ENCODE measurements at places on chromosomes 1 and 21. TPM values are rescaled to one million over a fixed set of nuclear protein-coding genes. Genes with fewer than 3 reads are reported as not detected.

DNA sequence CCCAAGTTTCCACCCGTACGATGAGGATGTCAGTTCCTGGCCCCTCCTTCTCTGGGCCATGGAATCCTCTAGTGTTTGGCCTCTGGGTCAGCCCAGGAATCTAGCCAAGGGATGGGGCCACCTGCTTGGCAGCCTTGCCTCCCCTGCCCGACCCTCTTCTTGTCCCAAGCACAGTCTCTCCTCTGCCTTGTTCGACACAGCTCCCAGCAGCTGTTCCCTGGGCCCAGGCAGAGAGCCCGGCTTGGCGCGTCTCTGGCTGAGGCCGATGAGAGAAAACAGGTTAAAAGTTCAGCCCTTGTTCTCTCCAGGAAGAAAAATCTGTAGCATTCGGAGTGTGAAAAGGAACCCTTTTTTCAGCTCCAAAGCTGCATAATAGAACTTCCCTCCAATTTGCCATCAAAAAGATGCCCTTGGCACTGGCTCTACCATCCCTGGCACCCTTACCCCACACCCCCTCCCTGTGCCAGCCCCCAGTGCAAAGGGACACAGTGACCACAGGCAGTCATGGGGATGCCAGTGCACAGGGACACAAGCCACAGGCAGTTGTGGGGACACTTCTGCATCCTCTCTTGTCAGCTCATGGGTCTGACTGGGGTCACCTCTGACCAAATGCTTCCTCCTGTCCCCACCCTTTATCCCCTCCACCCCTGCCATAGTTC is 68.4 kb downstream of the EPHB2 start:
- DNase-seq, result no peak
- H3K27ac ChIP-seq, result no peak overlapping the region
- H3K4me1 ChIP-seq, result peaks cover 7% of the 10 kb centered on the region
- no peak overlapping the region for H3K4me3 ChIP-seq

- no peak overlapping the region for H3K27ac ChIP-seq
- no peak overlapping the region for H3K4me3 ChIP-seq
- DNase-seq, result no peak
- H3K36me3 ChIP-seq, result no peaks in the 10 kb centered on the region
- no peaks in the 10 kb centered on the region for H3K27me3 ChIP-seq
- H3K4me1 ChIP-seq, result peaks cover 8% of the 10 kb centered on the region
These were observed 26.0 kb downstream of the RABIF start for GRCh38 chr1:202862679-202863560.

DNA sequence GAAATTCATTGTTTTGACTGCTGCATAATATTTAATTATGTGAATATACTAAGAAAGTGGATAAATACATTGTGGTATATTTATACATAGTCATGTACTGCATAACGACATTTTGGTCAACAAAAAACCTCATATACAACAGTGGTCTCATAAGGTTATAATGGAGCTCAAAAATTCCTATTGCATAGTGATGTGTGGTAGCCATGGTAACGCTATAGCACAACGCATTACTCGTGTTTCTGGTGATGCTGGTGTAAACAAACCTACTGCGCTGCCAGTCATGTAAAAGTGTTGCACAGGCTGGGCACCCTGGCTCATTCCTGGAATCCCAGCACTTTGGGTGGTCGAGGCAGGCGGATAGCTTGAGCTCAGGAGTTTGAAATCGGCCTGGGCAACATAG is 52.6 kb upstream of the NHLH2 start:
- peak; percentile 75 for DNase-seq
- no peaks in the 10 kb centered on the region for H3K36me3 ChIP-seq
- H3K4me3 ChIP-seq, result no peak overlapping the region
- no peaks in the 10 kb centered on the region for H3K4me1 ChIP-seq
- H3K27me3 ChIP-seq, result no peaks in the 10 kb centered on the region

- no peaks in the 10 kb centered on the region for H3K36me3 ChIP-seq
- DNase-seq, result no peak
- H3K27me3 ChIP-seq, result no peaks in the 10 kb centered on the region
- H3K27ac ChIP-seq, result no peak overlapping the region
These were observed 64.4 kb downstream of the FAAP20 start for GRCh38 chr1:2130156-2130555.

- DNase-seq, result no peak
- no peaks in the 10 kb centered on the region for H3K4me1 ChIP-seq
- H3K36me3 ChIP-seq, result no peaks in the 10 kb centered on the region
These were observed 96.9 kb upstream of the TARDBP start for GRCh38 chr1:10915594-10915993.

- no peaks in the 10 kb centered on the region for H3K27me3 ChIP-seq
- H3K27ac ChIP-seq, result no peak overlapping the region
- no peak for DNase-seq
- H3K4me1 ChIP-seq, result no peaks in the 10 kb centered on the region
- H3K4me3 ChIP-seq, result no peak overlapping the region
- H3K36me3 ChIP-seq, result no peaks in the 10 kb centered on the region
These were observed 332.0 kb downstream of the PAPPA2 start for GRCh38 chr1:176794897-176795508.

DNA sequence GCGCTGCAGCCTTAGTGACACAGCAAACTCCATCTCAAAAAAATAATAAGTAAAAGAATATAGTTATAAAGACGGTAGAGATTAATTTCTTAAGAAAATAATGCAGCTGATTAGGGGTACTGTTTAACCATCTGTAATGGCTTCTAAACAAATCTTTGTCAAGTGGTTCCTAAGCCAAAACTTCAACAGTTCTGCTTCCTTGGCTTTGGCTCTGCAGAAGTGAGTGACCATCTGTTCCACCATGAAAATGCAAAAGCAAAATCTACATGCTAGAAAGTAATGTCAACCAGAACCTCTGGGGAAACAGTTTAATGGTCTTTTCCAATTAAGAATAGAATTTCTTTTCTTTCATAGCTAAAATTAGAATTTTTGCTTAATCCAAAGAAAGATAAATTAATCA is 8.3 kb upstream of the SH2D5 start:
- peaks cover 84% of the 10 kb centered on the region for H3K36me3 ChIP-seq
- DNase-seq, result no peak
- no peak overlapping the region for H3K4me3 ChIP-seq
- no peaks in the 10 kb centered on the region for H3K27me3 ChIP-seq
- H3K4me1 ChIP-seq, result peaks cover 7% of the 10 kb centered on the region

DNA sequence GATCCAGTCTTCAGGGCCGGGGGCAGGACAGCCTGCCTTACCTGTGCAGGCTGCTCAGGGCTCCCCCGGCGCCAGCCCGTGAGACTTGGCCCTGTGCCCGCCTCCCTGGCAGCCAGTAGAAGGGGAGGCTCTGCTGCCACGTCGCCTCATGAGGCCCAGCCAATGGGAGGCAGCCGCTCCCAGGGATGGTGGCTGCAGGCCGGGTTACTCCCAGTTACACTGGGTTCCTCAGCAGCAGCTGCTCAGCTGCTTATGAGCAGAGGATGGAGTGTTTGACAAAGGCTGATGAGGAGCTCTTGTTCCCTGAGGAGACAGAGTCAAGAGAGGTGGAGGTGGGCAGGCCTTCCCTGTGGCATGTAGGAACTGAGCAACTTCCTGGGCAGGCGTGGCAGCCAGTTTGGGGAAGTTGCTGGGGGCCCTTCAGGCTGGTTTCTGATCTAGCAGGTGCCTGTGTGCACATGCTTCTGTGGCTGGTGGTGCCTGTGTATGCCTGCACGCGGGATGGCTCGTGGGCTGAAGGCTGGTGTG is 5.5 kb downstream of the MFSD2A start:
- DNase-seq, result no peak
- H3K4me1 ChIP-seq, result peaks cover 25% of the 10 kb centered on the region
- no peak overlapping the region for H3K4me3 ChIP-seq
- no peak overlapping the region for H3K27ac ChIP-seq

DNA sequence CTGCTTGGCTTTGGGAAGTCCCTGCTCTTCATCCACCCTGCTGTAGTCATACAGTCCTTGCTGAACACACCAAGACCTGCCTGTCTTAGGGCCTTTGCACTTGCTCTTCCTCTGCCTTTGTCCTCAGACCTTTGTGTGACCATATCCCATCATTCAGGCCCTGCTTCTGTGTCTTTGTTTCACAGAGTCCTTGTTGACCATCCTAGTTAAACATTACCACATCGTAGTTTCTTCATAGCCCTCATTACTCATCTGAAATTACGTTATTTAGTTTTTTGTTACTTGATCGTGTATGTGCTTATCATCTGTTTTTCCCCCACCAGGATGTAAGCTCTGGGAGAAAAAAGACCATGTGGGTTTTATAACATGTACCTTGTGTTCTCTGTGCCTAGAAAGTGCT is 18.3 kb upstream of the SPRR5 start:
- H3K36me3 ChIP-seq, result no peaks in the 10 kb centered on the region
- H3K27me3 ChIP-seq, result no peaks in the 10 kb centered on the region
- H3K27ac ChIP-seq, result no peak overlapping the region
- DNase-seq, result peak; percentile 55
- H3K4me1 ChIP-seq, result no peaks in the 10 kb centered on the region
- no peak overlapping the region for H3K4me3 ChIP-seq

- H3K36me3 ChIP-seq, result no peaks in the 10 kb centered on the region
- H3K4me1 ChIP-seq, result peaks cover 6% of the 10 kb centered on the region
- no peak overlapping the region for H3K27ac ChIP-seq
- H3K27me3 ChIP-seq, result no peaks in the 10 kb centered on the region
- DNase-seq, result no peak
- no peak overlapping the region for H3K4me3 ChIP-seq
These were observed 41.0 kb upstream of the RGS2 start for GRCh38 chr1:192767798-192768197.

DNA sequence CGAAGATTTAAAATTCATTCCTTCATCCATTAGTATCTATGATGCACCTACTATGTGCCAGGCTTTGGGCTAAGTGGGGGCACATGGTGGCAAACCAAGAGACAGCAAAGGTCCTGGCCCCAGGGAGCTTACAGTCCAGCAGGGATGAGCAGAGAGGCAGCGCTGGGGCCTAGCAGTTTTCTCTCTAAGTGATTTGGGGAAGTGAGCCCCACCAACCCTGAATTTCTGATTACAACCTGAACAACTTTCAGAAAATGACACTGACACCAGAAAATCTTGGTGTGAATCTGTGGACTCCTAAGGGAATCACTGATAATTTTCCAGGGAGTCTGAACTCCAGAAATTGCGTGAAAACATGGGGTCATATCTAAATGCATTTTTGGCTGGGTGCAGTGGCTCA is 111.5 kb downstream of the CAPN8 start:
- no peaks in the 10 kb centered on the region for H3K4me1 ChIP-seq
- H3K4me3 ChIP-seq, result no peak overlapping the region
- no peak overlapping the region for H3K27ac ChIP-seq
- H3K27me3 ChIP-seq, result no peaks in the 10 kb centered on the region

GRCh38 chr1:78153092-78153736 is 107.4 kb downstream of the GIPC2 start:
- no peak for DNase-seq
- no peaks in the 10 kb centered on the region for H3K36me3 ChIP-seq
- no peaks in the 10 kb centered on the region for H3K4me1 ChIP-seq
- no peaks in the 10 kb centered on the region for H3K27me3 ChIP-seq
- no peak overlapping the region for H3K27ac ChIP-seq

DNA sequence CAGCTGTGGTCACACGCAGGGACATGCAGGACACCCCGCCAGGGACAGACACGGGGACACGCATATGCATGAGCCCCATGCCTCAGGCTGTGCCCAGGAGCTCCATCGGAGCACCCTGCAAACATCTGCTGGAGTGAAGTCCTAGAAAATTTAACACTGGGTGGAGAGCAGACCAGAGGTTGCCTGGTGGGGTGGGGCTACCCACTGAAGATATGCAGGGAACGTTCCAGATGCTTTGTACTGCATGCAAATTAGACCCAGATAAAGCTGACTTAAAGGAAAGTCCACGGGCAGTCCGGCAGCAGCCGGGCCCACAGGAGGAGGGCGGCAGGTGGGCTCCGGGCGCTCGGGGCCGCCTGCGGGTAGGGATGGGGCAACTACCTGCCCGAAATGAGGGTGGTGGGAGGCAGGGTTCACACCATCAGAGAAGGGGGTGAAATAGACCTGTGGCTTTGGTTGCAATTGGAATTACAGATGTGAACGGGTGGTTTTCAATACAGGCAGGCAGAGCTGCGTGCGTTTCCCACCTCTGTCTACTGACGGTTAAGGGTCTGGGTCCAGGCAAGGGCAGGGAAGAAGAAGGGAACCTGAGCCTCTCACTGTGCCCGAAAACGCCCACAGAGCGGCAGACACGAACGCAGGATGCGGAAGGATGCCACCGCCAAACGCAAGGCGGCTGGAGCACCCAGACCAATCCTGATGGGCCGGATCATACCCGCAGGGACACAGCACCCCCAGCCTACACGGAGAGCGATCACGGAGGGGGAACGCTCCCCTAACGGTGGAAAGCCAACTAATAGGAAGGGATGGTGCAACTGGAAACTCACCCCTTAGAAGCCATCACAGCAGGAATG is 21.0 kb downstream of the CFAP74 start:
- no peak overlapping the region for H3K27ac ChIP-seq
- no peaks in the 10 kb centered on the region for H3K36me3 ChIP-seq
- no peaks in the 10 kb centered on the region for H3K4me1 ChIP-seq
- H3K4me3 ChIP-seq, result no peak overlapping the region

GRCh38 chr1:36366091-36366661 is 19.5 kb downstream of the STK40 start:
- H3K27me3 ChIP-seq, result no peaks in the 10 kb centered on the region
- no peak for DNase-seq
- peaks cover 29% of the 10 kb centered on the region for H3K36me3 ChIP-seq
- peak overlapping the region; percentile 52 for H3K27ac ChIP-seq
- H3K4me3 ChIP-seq, result no peak overlapping the region
- H3K4me1 ChIP-seq, result peaks cover 37% of the 10 kb centered on the region

Gene SLC6A17
- 0.65 TPM for total RNA-seq

Gene PDZK1IP1
- 1.8 TPM for total RNA-seq

Gene TAS1R2
- not detected for total RNA-seq

Gene TFAP2E
- total RNA-seq, result 0.33 TPM

Gene PRDM16
- total RNA-seq, result 1.7 TPM

Gene SOX13
- total RNA-seq, result 22.8 TPM

Gene AMY1C
- total RNA-seq, result not detected

Gene MYOM3
- total RNA-seq, result 2.5 TPM

Gene INTS7
- 6.9 TPM for total RNA-seq

Gene TTC24
- not detected for total RNA-seq

Gene CD53
- 17.0 TPM for total RNA-seq

Gene USH2A
- under 0.01 TPM for total RNA-seq

Gene S100A8
- total RNA-seq, result 10.8 TPM

Gene ADPRS
- 39.1 TPM for total RNA-seq

Gene FCRL3
- total RNA-seq, result 0.33 TPM

Gene RIIAD1
- not detected for total RNA-seq

Gene ERICH3
- total RNA-seq, result under 0.01 TPM
